ENCODE measurements at places on chromosomes 12 and 14.

- peak; percentile 49 for DNase-seq
Measured at GRCh38 chr12:117850048-117850447, 118.7 kb downstream of the KSR2 start.

DNA sequence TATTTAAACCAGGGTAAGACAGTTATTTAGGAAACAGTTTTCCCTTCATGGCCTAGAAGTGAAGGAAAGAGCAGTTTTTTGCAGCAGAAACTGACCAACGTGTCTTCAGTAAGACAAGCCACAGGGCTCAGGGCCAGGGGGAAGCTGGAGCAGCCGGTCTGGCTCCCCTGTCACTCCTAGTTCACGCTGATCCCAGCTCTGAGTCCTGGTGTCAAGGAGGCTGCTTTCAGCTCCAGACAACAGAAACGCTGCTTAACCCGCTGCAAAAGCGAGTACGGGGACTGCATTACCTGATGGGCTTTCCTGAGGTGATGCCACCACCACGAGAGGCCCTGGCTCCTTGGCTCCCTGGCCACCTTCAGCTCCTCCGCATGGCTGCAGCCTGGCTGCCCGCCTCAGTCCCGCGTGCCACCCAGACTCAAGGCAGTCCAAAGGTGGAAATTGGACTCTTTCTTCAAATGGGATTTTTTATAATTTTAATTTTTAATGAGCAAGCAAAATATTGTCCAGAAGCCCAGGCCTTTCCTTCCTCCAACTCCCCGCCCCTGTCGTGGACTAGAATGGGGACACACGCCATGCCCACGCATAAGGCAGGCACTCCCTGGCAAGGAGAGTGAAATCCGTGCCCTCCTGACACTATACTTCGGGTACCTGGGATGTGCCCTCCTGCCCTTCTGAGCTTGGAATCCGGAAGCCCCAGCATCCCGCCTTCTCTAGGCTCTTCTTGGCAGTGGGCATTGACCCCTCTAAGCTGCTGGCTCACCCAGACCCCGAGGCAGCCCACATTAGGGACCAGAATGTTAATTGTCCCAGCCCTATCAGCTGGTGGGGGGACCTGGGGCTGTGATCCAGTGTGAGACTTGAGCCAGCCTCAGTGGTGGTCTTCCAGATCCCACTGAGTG lies 85.0 kb downstream of the PAPOLA start:
- DNase-seq: no peak

DNA sequence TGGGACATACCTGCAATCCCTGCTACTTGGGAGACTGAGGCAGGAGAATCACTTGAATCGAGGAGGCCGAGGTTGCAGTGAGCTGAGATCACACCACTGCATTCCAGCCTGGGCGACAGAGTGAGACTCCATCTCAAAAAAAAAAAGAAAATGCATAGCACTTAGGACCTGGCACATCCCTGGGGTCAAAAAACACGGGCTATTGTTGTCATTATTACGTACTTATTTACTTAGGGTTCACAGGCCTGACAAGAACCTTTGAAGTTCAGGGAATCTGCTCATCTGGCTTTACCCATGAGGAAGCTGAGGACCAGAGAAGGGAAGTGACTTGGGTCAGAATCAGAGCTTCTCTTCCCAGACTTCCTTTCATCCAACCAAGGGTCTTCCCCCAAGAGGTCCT lies 35.2 kb downstream of the SMUG1 start:
- no peak for DNase-seq

DNA sequence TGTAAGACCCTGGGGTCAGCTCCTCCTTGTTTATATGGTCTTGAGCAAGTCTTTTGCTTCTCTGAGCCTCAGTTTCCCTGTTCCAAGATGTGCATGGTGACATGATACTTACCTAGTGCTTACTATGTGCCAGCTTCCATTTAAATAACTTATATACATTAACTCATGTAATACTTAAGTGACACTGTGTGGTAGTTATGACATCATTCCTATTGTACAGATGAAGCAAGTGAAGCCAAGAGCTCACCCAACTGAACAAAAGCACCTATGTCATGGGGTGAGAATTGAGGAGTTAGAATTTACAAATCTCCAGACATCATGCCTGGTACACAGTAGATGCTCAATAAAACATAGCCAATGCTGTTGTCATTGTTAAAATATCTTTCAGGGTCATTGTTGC lies 41.3 kb upstream of the CMKLR1 start:
- no peak for DNase-seq

- no peak for DNase-seq
Measured at GRCh38 chr14:70881549-70882177, 25.6 kb upstream of the PCNX1 start.
